Articular chondrocyte of knee joint (primary cell): ENCODE measurements at places on chromosomes 1 and 21. TPM values are rescaled to one million over a fixed set of nuclear protein-coding genes. Genes with fewer than 3 reads are reported as not detected.

ADAMTS4 gene
- total RNA-seq = 0.43 and 0.52 TPM in 2 replicates

GPR37L1 gene
- total RNA-seq = under 0.01 TPM in 1 of 2 replicates, not detected in the other

KLHDC9 gene
- 1.4 TPM in 2 replicates for total RNA-seq

CFAP107 gene
- total RNA-seq = not detected in 2 replicates

ZC3H11A gene
- total RNA-seq = 116 and 132 TPM in 2 replicates

SLC16A4 gene
- 57.1 and 57.4 TPM in 2 replicates for total RNA-seq

SPRR2F gene
- total RNA-seq = not detected in 2 replicates
